M059J (cell line): ENCODE measurements at places on chromosomes 6 and 20. TPM values are rescaled to one million over a fixed set of nuclear protein-coding genes. Genes with fewer than 3 reads are reported as not detected.
A peak's percentile ranks its signal among the peaks of the same experiment; 100 is the strongest.

The PM20D2 gene
- total RNA-seq: 6.1 and 12.4 TPM in 2 replicates

The MARCKS gene
- 115 and 184 TPM in 2 replicates for total RNA-seq

The POPDC3 gene
- 0.30 TPM in 1 of 2 replicates, not detected in the other for total RNA-seq

The CLVS2 gene
- total RNA-seq: not detected in 2 replicates

The ZKSCAN8 gene
- total RNA-seq: 16.4 and 20.6 TPM in 2 replicates

The SLC22A16 gene
- 0.42 TPM in 1 of 2 replicates, not detected in the other for total RNA-seq

The SOBP gene
- 1.6 and 2.7 TPM in 2 replicates for total RNA-seq

DNA sequence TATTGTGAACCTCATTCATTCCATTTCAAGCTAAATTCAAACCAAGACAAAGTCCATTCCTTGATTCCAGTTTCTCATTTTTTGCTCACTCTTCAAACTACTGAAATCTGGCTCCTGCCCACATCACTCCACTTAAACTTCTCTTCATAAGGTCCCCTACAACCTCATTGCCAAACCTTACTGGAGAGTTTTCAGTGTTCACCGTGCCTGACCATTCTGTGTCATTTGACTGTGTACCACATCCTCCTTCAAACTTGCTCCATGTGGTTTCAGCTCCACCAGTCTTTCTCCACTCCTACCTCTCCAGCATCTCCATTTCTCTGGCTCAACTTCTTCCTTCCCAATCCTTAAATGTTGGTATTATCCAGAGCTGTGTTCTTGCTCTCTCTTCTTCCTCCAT, 38.5 kb upstream of the TAB2 start:
- DNase-seq: no peak

DNA sequence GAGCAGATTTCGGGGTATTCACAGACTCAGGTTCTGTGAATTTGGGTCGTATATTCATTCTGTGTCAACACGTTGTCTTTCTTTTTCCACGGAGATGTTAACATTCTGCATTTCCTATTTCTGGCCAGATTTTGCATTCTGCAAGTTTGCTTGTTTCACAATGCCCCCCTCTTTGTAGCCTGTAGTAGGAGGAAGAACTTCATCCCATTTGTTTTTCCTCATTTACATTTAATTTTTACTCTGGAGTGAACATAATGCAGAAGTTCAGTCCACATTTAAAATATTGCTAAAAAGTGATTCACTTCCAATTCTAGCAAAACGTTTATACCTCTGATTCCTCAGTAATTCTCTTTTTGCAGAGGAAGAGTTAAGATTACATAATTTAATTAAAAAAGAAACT, 12.9 kb downstream of the TAGAP start:
- DNase-seq: no peak

DNA sequence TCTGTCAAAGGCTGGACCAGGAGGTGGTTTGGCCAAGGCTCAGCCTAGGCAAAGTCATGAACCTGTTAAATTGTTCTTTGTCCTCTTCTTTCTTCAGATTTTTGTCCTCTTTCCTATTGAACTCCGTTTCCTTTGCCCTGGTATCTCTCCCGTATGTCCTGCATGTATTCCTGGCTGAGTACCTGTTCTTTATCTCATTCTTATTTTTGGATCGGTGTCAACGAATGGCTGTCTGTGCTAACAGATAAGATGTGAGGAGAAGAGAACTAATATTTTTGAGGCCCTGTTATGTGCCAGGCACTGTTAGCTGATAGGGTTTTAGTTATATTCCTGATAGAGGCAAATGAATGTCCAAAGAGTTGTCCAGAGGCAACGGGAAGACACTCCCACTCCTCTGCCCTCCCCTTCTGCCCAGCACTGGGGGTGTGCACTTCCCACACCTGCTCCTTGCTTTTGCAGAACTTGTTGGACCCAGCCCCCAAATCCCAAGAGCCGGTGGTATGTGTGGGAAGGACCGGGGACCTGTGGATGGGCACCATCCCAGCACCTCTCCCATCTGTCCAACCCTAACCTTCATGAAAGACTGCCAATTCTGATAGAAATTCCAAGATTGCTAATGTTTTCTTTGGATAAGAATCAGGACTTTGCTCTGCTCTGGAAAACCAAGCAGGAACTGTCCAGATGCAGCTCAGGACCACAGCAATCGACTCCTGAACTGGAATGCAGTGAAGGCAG, 20.6 kb downstream of the MMP24OS start:
- peak; percentile 48 for DNase-seq

GRCh38 chr20:54469293-54469692, 6.1 kb upstream of the DOK5 start:
- DNase-seq: no peak

DNA sequence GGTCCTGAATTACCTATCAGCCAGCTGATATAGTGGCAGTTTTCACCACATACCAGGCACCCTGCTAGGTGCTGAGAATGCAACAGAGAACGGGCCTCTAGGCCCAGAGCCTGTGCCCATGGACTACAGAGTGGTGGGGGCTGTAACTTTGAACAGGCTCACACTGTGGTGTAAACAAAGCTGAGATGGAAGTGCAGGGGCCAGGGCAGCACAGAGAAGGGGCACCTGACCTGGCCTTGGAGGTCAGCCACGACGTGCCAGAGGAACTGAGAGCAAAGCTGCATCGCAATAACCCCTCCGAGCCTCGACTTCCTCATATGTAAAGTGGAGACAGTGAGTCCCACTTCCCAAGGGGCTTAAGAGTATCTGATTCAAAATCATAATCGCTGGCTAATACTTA, 105.8 kb downstream of the MAFB start:
- no peak for DNase-seq

GRCh38 chr6:119308048-119308570, 41.5 kb downstream of the MAN1A1 start:
- peak; percentile 40 for DNase-seq

DNA sequence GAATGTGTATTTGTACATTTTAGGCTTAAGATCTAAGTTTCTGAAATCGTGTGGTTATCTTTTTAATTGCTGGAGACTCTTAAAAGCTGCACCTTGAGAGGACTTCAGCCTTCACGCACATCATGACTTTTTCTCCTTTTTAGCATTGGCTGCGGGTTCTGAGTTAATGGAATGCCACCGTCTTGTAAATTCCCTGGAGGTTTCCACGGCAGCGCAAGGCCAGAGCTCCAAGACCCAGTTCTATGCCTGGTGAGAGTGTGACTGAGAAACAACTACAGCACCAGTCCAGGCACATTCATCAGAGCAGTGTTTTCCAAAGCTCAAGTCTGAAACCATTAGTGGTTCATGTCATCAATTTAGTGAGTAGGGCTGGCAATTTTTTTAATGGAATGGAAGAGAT, 23.0 kb downstream of the PRR18 start:
- no peak for DNase-seq

- DNase-seq: peak; percentile 86
Observed at GRCh38 chr6:159977255-159977903, 8.5 kb downstream of the IGF2R start.

GRCh38 chr6:137490006-137490905, 3.9 kb downstream of the OLIG3 start:
- DNase-seq: no peak

DNA sequence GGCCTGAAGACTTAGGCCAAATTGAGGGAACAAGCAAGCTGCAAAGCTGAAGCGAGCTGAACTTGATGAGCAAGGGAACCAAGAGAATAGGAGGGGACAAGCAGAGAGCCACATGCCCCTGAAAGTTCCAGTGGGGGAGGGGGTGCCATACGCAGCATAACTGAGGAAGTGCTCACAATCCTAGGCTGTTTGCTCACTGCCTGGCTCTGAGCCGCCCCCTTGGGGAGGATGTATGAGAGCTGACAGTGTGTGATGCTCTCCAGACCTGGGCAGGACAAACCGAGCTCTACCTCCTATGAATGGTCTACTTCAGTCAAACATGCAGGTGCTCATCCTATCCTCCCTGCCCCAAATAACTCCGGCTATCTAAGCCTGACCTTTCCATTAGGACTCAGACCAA, 52.1 kb downstream of the FAXC start:
- DNase-seq: no peak

- DNase-seq: no peak
Observed at GRCh38 chr6:125251516-125252220, 50.1 kb downstream of the HDDC2 start.

- DNase-seq: no peak
Observed at GRCh38 chr6:84280639-84281038, 53.2 kb upstream of the CEP162 start.

DNA sequence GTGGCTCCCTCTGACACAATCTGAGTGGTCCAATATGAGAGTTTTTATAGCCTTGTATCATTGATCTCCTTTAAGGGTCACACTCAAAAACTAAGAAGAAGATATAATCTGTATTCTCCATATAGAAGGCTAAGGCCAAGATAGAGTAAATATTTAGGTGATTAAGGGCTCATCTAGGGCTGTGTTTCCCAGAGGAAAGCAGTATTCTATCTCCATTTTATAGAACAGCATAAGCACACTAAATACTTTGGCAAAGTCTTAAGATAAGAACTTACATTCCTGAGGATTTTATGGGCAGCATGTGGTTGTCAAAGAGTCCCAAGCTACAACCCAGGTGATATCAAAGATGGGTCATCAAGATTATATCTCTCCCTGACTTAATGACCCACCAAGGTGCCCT, 377.6 kb downstream of the KIF16B start:
- no peak for DNase-seq

DNA sequence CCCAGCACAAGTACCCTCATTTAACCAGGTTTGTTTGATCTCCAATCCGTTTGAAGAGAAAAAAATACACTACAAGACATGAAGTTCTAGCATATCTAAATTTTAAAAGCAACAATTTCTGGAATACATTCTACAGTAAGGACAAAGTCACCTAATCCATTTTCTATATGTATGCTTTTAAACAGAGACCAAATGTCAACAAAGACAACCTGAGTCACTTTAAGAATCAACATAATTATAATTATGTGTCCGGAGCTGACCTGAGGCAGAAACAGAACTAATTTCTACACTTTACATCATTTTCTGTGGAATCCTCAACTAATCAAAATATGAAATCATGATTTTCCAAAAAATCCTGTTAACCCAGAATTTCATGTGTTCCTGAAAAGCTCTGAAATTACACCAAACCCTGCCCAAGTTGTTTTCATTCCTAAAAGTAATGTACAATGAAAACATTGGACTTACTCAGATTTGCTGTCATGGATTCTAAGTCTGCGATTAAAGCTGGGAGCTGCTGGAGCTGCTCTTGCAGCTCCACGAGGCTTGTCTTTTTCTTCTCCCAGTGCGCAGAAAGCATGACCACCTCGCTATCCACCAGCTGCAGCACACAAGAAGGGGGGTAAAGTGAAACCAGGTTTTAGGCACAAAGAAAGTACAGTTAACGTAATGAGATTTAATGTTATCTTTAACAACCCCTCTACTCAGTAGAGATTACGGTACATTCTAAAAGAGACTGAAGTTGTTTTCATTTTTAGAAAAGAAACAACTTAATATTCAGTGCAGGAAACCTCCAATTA, 35.8 kb downstream of the DTNBP1 start:
- no peak for DNase-seq

DNA sequence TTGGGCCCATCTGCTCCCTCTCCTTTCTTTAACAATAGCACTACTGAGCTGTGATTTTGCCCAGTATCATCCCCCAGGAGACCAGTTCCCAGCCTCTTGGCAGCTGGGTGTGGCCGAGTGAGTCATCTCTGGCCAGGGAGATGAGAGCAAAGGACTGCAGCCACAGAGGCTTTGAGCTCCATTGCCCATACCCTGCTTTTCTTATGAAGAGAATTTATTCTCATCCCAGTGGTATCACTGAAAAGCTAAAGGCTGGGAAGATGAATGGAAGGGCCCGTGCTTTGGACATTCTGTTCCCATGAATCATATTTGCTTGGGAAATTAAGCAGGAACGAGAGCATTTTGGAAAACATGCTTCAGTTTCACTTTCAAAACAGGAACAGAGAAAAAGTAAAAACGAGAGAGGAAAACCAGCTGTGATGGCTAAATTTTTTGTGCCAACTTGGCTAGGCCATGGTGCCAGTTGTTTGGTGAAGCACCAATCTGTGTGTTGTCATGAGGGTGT, 14.9 kb downstream of the CST3 start:
- DNase-seq: peak; percentile 93

DNA sequence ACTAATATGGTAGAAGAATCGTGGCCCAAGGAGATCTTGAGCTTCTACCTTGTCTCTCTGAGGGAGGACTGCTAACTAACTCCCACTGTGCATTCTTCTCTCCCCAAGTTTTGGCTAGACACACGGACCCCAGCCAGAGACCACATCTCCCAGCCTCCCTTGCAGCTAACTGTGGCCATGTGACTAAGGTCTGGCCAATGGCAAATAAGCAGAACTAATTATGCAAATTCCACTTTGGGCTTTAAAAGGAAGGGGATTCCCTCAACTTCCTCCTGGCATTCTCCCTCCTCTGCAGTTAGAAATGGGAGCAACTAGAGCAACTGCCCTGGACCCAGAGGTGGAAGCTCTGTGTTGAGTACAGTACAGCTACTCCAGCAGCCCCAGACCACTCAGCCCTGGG, 15.4 kb downstream of the BPIFA2 start:
- DNase-seq: no peak

- no peak for DNase-seq
Observed at GRCh38 chr6:91626911-91627310, 1040.0 kb upstream of the MAP3K7 start.

DNA sequence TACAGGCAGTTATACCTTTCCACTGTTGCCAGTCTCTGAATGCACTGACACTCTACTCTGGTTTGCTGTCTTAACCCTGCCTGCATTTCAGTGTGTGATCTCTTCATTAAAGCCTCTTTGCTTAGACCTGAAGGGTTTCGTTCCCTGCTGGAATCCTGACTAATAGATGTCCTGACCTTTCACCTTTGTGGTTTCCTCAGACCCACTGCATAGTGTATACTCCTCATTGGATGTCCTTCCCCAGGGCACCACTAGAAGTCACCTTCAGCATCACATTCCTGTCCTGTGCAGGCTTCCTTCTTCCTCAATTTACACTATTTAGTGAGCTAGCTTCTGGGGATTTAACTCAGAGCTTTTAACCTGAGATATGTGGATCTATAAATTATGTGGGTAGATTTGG, 120.6 kb downstream of the RCAN2 start:
- peak; percentile 64 for DNase-seq

DNA sequence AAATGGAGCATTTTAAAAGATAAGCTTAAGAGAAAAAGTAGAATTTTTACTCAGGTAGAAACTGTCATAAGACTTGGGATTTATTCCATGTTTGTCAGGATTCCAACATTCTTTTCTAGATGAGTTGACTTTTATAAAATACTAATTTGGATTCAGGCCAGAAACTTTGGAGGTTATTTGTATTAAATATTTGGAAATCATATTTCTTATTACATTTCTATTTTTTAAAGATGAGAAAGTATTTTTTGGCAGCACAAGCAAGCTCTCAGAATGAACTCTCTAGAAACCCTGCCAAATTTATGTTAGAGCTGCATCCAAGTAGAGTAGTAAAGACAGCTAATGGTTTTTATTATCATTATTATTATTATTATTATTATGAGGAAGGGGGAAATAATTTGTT, 1014.9 kb upstream of the GJE1 start:
- DNase-seq: peak; percentile 20

GRCh38 chr20:19025430-19026120, 186.9 kb upstream of the SLC24A3 start:
- DNase-seq: no peak

DNA sequence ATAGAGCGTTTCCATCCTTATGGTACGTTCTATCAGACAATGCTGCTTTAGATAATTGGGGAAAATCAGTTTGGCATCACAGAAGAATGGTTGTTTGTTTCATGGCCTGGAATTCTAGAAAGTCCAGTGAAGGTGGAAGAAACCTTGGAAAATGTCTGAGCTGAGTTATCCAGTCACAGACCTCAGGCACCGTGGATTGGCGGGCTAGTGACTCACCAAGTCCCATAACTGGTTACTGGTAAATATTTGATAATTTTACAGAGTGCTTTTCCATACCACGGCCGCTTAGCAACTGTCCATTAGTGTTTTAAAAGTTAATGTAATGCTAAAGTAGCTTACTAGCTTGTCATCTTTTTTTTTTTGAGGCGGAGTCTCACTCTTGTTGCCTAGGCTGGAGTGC, 99.4 kb downstream of the SLC35B3 start:
- peak; percentile 5 for DNase-seq
